ENCODE measurements at places on chromosomes 5 and 9. TPM values are rescaled to one million over a fixed set of nuclear protein-coding genes. Genes with fewer than 3 reads are reported as not detected.

Gene CAMK4
- total RNA-seq = 28.1 TPM

Gene PTGER4
- 4.5 TPM for total RNA-seq

Gene LEAP2
- 0.68 TPM for total RNA-seq

DNA sequence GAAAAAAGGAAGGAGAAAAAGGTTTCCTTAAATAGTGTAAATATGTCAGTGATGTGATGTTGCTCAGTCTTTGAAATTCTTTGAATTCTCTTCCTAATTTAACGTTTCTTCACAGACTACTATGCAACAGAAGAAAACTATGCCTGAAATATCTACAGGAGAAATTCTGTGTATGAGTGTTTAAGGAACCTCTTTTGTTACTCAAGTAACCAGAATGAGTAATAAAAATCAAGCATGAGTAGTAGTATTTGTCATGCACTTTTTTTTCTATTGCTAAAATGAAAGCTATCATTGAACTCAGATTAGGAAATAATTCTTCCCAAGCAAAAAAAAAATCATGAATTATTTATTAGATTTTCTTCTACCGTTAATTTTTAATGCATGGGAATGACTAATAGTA, 20.3 kb upstream of the THG1L start:
- DNase-seq = no peak

GRCh38 chr5:58105836-58106235, 354.1 kb downstream of the PLK2 start:
- DNase-seq = no peak

DNA sequence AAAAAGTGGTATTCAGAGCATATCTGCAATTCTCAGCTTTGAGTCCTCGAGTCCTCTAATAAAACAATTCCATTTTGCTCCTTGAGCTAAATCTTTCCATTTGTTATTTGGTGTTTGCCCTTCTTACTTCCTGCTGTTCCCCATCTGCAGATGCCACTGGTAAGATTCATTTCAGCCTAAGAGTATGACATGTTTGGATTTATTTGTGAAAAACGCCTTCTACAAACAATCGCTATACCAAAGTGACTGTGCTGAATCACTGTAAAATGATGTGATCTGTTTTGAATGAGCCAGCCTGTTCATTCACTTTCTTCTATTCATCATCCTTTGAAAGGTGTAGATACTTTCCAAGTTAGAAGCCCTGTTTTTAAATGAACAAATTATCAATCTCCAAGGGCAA, 27.7 kb downstream of the KCTD16 start:
- DNase-seq = no peak

DNA sequence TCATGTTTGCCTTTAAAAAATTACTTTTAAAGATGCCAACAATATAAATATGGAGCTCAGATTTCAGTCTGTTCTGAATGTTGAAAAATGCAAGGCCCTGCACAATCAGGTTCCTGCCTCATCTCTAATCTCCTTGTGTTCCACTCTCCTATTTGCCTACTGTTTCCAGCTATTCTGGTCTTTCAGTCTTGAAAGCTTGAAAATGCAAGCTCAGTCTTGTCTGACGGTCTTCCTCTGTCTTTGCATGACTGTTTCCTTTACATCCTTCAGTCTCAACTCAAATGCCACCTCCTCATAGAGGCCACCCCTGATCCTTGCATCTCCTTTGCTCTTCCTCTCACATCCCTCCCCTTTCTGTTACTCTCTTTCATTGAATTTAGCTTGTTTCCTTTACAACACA, 354.9 kb downstream of the KIF4B start:
- DNase-seq = no peak

DNA sequence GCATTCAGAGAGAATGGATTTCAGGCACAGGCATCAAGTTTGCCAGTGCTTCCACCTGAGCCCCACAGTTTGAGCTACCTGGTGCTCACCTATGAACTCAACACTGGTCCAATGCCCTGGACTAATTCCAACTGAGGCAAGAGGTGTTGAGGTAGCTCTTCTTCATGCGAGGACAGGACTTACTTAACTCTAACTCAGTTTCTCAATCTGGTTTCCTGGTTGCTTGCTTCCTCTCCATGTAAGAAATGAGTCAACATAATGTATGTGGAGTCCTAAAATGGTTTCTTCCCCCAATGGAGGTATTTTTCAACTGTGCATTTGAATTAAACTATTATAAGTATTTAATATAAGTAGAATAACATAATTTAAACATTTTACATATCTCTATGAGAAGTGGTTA, 523.6 kb upstream of the DAB2 start:
- DNase-seq = no peak

Measured in Daoy (cell line).